ENCODE measurements at places on chromosomes 2 and 18.
A peak's percentile ranks its signal among the peaks of the same experiment; 100 is the strongest.

- DNase-seq: no peak
Observed at GRCh38 chr2:17416884-17417391, 101.3 kb downstream of the RAD51AP2 start.

DNA sequence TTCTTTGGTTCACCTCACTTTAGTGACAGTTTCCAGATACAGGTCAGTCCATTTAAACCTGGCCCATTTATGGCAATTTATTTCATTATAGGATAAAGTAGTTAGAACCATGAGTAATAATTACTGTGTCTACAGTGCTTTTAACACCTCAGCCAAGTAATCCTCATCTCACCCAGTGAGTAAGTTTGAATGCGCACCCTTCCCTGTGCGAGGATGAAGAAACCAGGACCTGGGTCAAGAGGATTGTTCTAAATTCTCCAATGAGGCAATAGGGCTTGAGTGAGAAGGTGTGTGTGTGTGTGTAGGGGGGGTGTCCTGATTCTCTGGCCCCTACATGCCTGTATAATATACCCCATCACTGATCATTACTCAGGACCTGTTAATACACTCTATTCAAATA lies 854 bp upstream of the MYO1B start:
- no peak for DNase-seq

DNA sequence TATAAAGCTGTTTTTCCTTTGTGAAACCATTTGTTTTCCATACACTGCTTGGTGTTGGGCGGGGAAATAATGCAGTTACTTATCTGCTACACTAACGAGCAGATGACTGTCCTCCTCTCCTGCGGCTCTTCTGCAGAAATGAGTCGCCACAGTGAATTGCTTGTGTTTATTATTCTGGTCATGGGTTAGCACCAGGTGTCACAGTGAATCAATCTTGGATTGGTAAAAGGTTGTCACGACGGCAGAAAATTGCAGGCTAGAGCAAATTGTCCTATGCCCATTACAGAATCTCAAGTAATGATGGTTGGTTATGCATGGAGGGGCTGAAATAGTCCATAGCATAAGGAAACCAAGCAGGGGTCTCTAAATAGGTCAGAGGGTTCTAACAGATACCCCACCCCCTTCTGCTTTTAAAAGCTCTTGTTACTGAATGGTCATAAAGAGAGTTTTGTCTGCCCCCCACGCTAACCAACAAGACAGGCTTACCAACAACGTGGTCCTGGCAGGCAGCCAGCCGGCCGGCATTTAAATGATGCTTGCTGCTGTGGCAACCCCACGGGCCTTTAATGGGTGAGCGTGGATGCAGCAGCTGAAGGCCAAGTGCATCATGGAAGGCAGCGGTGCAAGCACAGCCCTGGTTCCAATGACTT lies 29.5 kb downstream of the RAB31 start:
- no peak for DNase-seq

GRCh38 chr2:32864334-32865111 lies 82.2 kb upstream of the LTBP1 start:
- no peak for DNase-seq

DNA sequence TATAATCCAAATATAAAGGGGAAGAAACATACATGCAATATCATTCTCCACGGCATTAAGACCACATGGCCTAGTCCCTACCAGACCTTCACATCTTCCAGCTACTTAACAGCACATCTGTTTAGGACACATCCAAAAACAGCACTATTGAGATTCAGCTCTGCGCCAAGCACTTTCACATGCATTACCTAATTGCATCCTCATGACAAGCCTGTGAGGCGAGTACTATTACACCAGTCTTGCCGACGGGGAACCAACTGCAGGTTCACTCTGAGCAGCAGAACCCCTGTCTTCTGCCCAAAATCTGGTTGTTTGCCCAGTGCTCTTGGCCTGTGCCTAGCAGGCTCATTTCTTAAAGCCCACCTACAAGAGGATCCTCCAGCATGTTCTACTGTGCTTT lies 66.7 kb downstream of the AAK1 start:
- DNase-seq: no peak

DNA sequence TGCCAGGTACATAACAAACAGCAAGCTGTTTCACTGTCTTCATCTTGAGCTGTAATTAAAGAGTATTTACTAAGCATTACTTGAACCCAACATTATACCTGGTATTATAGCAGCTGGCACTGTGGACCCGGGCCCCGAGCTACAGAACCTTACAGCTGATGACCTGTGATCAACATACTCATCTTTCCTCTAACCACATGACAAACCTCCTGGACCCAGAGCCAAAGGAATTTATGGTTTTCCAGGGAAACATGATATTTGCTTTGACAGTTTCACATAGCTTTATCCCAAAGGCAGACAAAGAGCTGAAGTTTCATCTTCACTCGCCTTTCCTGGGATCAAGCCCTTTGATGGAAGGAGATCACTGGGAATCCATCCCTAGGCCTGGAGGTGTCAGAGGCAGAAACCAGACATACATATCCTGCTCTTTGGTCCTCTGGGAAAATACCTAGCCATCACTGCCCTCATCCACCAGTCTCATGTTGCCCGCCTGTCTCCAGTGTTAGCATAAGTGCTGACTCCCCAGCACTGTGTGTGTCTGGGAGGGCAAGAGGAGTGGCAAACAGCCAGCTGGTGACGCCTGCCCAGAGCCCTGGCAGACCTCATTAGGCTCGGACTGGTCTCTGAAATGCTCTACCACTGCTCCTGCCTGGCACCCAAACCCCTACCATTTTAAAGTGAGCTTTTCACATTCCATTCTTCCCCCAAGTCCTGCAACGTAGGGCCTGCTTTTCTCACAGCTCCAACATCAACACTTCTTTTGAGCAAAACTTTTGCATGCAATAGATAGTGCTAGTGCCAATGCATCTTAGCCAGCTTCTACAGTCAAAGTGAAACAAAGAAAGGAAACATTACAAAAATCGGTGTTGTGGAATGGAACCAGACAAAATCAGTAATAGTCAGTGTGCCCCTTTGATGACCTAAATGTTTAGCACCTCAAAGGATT lies 138.8 kb upstream of the CTAGE1 start:
- DNase-seq: no peak

DNA sequence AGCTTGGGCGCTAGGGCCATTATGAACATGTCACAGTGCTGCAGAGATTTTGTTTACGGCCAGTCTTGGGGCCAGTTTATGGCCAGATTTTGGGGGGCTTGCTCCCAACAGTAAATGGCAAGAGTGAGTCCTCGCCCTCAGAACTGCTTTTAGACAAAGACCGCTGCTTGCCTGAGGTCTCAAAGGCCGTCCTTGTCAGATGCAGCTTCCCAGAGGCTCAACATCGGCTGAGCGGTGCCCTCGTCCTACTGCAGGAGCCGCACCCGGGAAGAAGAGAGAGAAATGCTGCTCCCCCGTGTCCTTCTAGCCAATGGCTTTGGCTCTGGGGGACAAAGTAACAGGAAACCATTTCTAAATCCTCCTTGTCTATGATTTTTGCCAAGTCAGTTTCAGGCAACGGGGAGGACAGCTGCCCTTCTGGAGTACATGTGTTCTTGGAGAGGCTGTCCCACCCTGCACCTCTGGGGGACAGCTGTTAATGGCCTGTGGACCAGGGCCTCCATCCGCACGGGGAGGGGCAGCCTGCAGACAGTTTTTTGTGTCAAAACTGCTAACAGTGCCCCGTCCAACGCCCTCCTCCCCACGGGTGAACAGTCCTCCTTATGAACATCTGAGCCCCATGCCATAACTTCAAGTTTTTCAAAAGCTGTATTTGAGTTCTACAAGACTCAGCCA lies 66.1 kb downstream of the C18orf63 start:
- DNase-seq: no peak

DNA sequence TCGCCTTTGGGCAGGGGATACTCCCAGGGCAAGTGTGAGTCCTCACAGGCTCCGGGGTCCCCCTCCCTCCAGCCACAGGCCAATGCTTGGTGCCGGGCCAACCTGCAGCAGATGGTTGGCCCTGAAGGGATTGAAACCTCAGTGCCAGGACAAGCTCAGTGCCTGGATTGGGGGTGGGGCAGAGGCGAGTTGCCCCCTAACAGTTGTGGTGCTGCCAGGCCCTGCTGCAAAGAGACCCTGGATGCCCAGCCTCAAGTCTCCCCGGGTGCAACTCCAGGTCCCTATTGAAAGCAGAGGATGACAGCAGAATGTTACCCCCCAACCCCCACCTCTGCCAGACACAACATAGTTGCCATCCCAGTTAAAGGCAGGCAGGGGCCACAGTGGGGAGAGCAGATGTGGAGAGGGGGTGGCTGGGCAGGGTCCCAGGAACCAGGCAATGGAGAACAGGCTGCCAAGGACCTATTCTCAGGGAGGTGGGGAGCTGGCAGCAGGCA lies 9.5 kb upstream of the RNF103 start:
- no peak for DNase-seq

DNA sequence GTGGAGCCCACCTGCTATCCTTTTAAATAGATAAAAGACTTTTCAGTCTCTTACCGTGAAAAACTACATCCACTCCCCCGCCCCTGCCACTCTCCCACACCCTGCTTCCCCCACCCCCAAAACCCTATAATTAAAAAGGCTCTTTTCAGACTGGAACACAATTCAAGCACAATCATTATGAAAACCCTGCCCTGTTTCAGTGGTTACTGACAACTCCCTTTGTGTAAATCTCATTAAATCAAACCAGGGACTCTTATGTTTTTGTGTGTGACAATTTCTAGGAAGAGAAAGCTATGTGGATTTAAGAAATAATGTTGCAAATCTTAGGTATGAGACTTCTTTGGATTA lies 21.0 kb upstream of the ZNF532 start:
- DNase-seq: no peak

DNA sequence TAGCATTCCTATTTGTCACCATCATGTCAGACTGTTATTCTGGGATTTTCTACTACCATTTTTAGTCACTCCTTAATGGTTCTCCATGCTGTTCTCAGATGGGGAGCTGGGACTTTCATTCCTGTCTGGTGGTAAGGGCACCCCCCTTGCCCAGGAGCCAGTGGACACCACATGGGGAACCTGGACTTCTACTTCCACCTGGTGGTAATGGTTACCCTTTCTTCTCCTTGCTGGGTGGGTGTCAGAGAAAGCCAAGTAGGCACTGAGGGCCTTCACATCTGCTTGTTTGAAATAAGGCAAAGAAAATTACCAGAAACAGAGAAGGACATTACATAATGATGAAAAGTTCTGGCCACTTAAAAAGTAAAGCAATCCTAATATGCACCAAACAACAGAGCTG lies 239.8 kb downstream of the FHOD3 start:
- no peak for DNase-seq

DNA sequence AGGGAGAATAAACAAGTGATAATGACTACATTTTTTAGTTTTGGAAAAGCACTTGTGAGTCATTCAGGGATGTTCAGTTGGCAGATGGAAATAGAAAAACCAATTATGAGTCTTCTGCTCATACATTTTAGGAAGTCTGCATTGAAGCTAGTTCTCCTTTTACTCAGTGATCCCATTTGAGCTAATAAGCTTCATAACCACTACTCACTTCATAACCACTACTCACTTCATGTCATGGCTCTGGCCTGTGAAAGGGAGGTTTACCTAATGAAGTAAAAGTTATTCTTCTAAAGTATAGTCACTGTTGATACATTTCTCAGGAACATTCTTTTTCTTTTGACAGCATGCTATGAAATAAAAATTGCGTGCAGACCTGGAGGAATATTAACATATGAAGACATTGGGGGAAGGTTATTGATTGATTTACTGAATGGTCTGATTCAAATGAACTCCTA lies 948.7 kb downstream of the TSN start:
- no peak for DNase-seq

- DNase-seq: no peak
Observed at GRCh38 chr18:32548688-32549087, 78.0 kb upstream of the GAREM1 start.

GRCh38 chr2:143823876-143824275 lies 694.7 kb downstream of the ARHGAP15 start:
- DNase-seq: no peak

DNA sequence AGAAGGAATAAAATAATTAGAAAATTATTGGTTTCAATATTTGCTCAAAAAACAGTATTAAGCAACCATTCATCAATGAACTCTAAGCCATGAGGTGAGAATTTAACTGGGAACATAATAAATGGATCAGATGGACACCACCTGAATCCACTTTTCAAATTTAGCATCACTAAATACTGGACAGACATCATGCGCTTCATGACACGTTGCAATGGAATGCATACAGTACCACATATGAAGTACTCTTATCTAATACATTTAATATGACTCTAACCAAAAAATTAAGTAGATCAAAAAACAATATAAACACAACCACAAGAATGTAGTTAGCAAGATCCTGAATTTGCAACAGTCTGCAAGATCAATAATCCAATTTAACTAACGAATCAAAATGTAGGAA lies 76.6 kb downstream of the COBLL1 start:
- DNase-seq: no peak

GRCh38 chr2:10454505-10454904 lies 6.4 kb upstream of the ODC1 start:
- no peak for DNase-seq

DNA sequence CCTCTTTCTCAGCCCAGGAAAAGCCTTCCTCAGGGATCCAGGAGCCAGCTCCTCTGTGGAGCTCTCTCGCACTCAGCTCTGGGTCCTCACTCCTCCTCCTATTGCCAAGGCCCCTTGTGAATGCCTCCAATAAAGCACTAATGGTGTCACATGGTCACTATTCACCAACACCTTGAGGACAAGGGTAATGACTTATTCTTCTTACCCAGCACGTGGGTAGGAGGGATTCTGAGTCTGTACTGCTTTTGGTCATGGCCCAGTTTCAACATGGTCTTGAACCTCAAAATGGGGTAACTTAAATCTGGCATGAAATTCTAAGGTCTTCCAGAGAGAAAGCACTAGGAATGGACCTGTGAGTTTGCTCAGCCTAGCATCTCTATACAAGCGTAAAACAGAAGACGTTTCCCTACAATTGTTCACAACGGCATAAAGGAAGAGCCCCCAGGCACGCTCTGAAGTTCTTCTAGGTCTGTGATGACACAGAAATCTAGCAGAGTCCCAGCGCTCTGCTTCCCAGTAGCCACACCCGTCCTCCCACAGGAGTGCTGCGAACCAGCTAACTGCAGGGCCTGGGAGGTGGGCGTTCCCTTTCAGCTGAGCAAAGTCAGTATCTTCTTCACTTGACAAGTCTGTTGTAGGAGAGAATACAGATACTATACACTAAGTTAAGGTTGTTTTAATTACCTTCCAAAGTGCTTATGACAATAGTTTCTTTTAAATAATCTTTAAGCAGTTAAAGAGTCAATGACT lies 14.6 kb upstream of the KIDINS220 start:
- no peak for DNase-seq

- no peak for DNase-seq
Observed at GRCh38 chr2:57542081-57542480, 504.5 kb upstream of the VRK2 start.

DNA sequence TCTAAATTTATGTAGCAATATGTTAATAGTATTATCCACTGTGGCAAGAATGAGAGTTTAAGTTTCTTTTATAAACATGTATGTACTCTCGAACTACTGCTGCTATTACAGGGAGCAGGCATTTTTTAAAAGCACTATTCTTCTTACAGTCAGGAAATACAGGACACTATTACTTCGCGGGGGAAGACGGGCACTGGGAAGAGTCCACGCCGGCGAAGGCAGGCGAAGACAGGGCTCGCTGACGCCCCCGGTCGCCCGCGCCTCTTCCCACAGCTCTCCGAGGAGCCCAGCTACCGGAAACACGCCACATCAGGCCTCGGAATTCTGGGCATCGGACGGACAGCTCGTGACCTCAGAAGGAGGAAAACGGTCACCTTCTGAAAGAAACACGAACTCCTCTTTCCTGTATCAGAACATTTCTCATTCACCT lies 90.2 kb downstream of the FAM161A start:
- DNase-seq: peak; percentile 14

All from germinal center (tissue), 1 donor.